ENCODE measurements at places on chromosomes 2 and 18.
A peak's percentile ranks its signal among the peaks of the same experiment; 100 is the strongest.

DNA sequence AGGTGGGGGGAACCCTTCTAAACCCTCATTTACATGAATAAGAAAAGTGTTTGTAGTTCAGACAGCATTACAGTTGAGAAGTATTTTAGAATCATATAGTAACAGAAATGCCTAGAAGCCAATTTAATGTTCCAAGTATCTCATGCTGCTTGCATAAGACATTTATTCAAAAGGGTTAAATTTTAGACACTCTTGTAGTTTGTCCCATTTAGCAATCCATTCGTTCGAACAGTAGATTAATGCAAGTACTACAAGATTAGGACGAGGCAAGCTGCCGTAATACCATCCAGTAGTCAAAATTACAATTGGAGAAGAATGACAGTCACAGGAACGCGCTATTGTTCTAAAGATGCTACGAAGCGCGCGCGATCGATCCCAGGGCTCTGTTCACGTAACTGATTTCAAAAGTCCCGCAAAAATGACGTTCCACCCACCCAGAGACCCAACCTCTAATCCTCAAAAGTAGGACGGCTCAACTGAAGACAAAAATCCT is 1.2 kb downstream of the TMEM237 start:
- no peak for DNase-seq

- DNase-seq = no peak
Observed at GRCh38 chr18:2716394-2717326, 61.1 kb downstream of the SMCHD1 start.

GRCh38 chr2:240451791-240452461 is 16.5 kb downstream of the GPC1 start:
- DNase-seq = no peak

DNA sequence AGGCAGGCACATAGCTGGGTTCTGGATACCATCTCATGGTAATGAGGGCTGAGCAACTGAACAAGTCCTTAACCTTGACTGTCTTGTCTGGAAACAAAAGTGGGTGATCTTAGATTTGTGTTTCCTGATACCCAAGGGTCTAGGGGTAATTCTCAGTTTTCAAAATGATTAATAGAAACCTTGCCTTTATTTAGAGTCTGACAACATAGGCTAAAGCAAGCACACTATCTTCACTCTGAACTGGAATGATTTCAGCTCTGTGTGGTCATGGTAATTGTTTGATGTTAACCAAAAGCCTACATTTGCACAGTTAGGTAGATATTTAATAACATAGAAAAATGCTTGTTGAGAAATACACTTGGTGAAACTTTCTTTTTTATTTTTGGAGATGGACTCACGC is 6.8 kb upstream of the LAMA3 start:
- DNase-seq = no peak

GRCh38 chr2:165253178-165253577 is 14.0 kb downstream of the SCN2A start:
- DNase-seq = no peak

- no peak for DNase-seq
Observed at GRCh38 chr2:171316220-171316619, 117.6 kb downstream of the METTL8 start.

DNA sequence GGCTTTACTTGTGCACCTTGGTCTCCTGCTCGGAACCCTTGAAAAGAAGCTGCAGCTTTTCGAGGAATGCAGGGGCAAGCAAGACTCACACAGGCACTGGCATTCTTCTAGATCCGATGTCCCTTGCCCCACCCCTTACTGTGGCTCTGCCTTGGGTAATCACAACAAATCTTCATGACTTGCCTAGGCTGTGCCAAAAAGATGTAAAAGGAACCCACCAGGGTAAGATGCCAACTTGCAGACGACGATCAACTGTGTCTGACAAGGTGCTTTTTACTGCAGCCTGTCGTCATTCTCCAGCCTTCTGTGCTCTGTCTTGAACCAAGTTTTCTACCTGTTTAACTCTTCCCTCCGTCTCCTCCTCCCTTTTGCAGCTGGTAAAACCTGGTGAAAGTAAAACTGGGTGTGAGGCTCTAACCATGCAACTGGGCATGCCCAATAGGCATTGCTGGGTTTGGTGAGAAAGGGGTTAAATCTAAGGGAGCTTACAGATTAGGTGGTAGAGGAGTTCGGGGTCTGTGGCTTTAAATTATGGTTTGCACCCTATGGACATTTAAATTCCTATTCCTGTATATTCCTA is 909 bp upstream of the NRXN1 start:
- DNase-seq = no peak

DNA sequence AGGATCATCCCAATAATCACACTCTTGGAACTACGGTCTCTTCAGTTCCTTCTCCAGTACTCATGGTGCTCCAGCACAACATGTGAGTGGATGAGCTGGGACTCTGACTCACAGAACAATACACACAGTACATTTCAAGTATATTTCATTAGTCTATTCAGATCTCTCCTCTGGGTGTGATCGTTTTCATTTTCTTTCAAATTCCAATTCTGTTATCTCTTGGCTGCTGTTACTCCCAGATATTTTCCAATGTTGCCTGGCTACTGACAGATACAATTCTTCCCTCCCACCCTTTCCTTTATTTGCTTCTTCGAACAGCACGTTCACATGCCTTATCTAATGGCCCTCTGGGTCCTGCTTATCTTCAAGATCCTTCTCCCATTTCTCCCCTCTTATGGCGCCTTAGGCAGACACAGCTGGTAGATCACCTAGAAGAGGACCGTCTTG is 216.0 kb downstream of the ACKR3 start:
- DNase-seq = no peak

GRCh38 chr2:133794114-133794513 is 225.9 kb upstream of the NCKAP5 start:
- DNase-seq = no peak

GRCh38 chr2:117714745-117715417 is 99.6 kb upstream of the DDX18 start:
- DNase-seq = no peak

GRCh38 chr2:239441261-239442078 is 40.6 kb upstream of the HDAC4 start:
- DNase-seq = peak; percentile 63

- DNase-seq = no peak
Observed at GRCh38 chr2:205405752-205406151, 276.5 kb upstream of the NRP2 start.

- peak; percentile 12 for DNase-seq
Observed at GRCh38 chr2:73107211-73107926, 5.4 kb downstream of the RAB11FIP5 start.

- DNase-seq = peak; percentile 18
Observed at GRCh38 chr2:130864830-130865800, 28.4 kb downstream of the ARHGEF4 start.

- no peak for DNase-seq
Observed at GRCh38 chr2:192953116-192953515, 758.4 kb upstream of the TMEFF2 start.

GRCh38 chr2:151228847-151229512 is 32.7 kb downstream of the RBM43 start:
- no peak for DNase-seq

DNA sequence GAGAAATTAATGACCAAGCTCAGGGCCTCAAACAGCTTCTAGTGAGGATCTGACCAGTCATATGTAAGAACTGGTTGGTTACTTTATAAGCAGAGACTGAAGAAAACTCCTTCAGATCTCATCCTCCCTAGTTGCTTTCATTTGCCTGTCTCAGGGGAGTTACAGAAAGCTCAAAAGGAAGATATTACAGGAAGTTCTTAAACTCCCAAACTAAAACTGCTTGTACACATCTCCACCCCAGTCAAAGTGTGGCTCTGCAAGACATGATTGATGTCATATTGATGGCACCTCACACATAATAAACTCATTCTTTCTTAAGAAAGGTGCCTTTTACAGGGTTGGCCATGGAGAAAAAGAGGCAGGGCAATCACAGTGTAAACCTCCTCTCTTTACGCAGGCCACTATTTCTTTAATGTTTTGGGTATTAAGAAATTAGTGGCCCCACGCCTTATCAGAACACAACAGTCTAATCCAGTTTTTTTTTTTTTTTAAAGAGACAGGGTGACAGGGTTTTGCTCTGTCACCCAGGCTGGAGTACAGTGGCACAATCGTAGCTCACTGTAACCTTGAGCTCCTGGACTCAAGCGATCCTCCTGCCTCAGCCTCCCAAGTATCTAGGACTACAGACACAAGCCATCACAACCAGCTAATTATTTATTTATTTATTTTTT is 62.6 kb upstream of the STK17B start:
- DNase-seq = peak; percentile 44

GRCh38 chr2:158645299-158645698 is 149.8 kb upstream of the DAPL1 start:
- DNase-seq = no peak

GRCh38 chr18:8365528-8365927 is 243.7 kb upstream of the RAB12 start:
- no peak for DNase-seq

- DNase-seq = no peak
Observed at GRCh38 chr2:240293557-240294461, 141.7 kb upstream of the GPC1 start.

- no peak for DNase-seq
Observed at GRCh38 chr2:32825291-32825712, 121.5 kb upstream of the LTBP1 start.

DNA sequence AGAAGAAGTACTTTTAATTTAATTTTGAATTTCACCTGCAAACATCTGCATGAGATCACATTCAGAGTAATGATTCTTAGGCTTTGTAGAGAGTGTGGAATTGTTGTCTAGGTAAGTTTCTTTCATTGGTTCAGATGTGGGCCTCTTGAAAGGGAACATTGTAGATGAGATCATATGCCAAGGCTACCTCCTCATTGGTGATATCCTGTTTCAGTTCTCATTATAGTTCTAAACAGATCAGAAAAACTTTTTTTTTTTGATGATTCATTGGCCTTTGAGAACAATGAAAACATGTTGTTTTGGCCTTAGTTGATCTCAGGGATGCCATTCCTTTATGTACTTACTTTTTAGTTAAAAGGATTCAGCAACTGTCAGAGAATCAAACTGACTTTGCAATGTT is 44.5 kb downstream of the EML6 start:
- DNase-seq = no peak

DNA sequence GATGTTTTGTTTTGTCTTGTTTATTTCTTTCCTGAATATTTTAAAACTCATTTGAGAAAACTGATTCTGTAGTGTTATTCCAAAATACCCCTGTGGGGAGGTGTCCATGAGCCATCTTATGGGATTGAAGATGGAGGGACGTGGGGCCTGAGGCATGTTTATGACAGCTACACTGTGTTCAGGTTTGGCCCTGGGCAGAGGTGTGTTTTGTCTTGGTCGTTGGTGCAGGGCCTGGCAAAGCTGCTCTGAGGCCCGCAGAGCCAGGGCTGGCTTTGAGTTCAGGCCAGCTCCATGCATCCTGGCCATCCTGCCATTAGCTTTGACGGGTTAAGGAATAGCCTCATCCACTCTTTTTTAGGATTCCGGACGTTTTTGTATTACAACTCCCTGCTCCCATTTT is 68.9 kb downstream of the TMEM18 start:
- no peak for DNase-seq

GRCh38 chr18:47557160-47557559 is 305.7 kb upstream of the SKOR2 start:
- DNase-seq = no peak

- DNase-seq = no peak
Observed at GRCh38 chr2:203175371-203175770, 63.4 kb upstream of the CYP20A1 start.

GRCh38 chr2:113133704-113134598 is 6.6 kb downstream of the IL1RN start:
- DNase-seq = no peak

- no peak for DNase-seq
Observed at GRCh38 chr2:120829633-120830025, 94.0 kb downstream of the GLI2 start.

DNA sequence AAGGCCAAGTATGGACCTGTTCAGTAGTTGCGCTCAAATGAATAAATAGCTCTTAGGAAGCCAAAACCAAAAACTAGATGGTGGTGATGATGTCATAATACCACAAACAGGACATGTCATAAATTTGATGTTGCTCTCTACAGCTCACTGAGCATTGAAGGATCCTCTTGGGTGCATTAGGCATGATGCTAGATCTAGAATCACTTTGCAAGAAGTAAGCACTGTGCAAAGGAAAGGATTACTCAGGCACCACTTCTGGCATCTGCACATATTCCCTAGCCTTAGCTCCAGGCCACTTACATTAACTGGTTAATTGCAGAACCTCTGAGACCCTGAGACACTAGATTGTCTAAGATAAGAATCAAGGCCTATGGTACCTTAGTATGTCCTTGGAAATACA is 58.0 kb downstream of the LRRTM1 start:
- no peak for DNase-seq

- no peak for DNase-seq
Observed at GRCh38 chr2:124683536-124684428, 658.7 kb downstream of the CNTNAP5 start.

DNA sequence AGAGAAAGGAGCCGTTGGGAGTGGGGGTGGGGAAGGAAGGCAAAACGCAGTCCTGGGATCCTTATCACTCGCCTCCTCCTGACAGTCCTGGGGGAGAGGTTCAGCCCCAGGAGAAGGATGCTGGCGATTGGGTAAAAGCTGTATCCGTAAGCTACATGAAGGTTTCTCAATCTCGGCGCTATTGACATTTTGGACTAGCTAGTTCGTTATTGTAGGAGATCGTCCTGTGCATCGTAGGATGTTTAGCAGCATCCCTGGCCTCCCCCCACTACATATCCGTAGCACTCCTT is 511 bp upstream of the TP53I3 start:
- DNase-seq = no peak

- DNase-seq = no peak
Observed at GRCh38 chr2:125471963-125472362, 1184.0 kb upstream of the GYPC start.

GRCh38 chr2:232420463-232421188 is 14.0 kb downstream of the ALPG start:
- peak; percentile 60 for DNase-seq

DNA sequence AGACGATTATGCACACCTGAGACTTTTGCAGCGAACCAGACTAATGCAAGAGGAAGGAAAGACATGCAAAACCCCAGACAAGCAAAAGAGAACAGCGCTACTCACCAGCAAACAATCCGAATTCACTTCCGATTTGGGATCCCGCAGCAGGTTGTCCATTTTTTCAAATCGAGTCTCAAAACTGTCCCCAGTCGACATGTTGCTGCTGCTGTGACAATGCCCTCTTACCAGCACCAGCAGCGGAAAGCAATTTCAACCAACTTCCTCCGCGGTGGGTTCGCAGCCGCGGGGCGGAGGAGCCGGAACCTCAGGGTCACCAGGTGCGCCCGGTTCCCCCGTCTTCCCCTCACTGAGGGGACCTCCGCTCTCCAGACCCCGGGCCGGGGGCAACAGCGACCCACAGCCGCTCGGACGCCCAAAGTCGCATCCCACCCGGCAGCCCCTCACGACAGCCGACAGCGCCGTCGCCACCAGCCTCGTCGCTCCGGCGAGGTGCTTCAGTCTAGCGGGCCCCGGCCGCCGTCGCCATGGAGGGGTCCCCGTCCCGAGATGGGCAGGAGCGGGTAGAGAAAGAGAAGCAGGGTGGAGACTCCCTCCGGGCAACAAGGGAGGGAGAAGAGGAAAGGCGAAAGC is 784 bp downstream of the ROCK1 start:
- DNase-seq = peak; percentile 92

Measured in common myeloid progenitor, CD34-positive (primary cell).